Left ventricle myocardium inferior (tissue), 1 donor: ENCODE measurements at places on chromosomes 16 and 17.

DNA sequence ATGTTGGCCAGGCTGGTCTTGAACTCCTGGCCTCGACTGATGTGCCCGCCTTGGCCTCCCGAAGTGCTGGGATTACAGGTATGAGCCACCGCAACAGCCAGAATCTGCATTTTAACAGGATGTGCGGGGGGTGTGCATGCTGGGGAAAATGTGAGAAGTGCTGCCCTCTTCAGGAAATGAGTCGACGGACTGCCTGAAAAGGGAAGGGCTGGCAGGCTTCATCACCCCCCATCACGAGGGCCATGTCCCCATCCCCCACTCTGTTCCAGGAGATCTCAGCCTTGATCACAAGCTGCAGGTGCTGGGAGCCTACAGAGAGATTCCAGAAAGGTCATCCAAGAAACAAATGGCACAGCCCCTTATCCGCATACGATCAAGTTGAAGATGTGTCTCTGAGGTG is 195.3 kb upstream of the RPL38 start:
- DNase-seq: no peak

DNA sequence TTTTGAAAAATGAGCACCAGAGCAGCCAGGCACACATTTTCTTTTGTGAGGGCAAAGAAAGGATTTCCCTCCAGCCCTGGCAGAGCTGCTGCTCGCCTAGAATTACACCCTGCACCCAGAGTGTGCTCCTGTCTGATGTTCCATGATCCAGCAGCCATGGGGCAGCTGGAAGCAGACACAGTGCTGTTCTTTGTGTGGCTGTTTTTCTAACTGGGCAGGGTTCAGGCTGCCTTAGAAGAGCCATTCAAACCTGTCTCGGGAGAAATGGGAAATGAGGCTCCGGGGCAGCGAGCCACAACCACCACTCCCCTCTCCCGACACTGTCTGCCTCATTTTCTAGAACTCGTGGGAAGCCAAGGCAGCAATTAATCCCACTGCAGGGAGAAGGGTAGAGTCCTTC is 28.9 kb downstream of the LITAF start:
- peak; percentile 65 for DNase-seq

GRCh38 chr16:49431591-49432290 is 58.1 kb downstream of the C16orf78 start:
- DNase-seq: no peak

- DNase-seq: peak; percentile 61
Measured at GRCh38 chr17:20992987-20993862, 49.6 kb downstream of the USP22 start.

- no peak for DNase-seq
Measured at GRCh38 chr17:35708149-35708548, 23.3 kb upstream of the RASL10B start.

GRCh38 chr17:80082403-80083135 is 18.8 kb upstream of the GAA start:
- no peak for DNase-seq

GRCh38 chr17:72598695-72599094 is 477.9 kb downstream of the SOX9 start:
- DNase-seq: no peak

DNA sequence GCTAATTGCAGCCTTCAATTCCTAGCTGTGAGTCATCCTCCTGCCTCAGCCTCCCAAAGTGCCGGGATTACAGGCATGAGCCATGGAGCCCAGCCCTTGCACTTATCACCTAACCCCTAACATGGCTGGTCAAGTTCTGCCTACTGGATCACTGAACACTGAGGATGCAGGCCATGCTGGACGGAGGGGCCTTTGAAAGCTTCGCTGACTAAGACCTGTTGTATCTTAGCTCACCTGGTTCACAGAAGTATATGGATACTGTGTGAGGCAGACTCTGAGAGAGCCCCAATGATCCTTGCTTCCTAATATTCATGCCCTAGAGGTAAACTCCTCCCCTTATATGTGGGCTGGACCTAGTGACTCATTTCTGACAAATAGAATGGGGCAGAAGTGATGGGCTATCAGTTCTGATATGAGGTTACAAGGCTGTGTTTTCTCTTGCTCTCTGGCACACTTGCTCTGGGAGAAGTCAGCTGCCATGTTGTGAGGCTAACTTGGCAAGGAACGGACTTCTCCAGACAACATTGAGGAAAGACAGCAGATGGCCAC is 11.7 kb upstream of the TMIGD1 start:
- no peak for DNase-seq

- no peak for DNase-seq
Measured at GRCh38 chr16:3530371-3530914, 29.6 kb downstream of the CLUAP1 start.

DNA sequence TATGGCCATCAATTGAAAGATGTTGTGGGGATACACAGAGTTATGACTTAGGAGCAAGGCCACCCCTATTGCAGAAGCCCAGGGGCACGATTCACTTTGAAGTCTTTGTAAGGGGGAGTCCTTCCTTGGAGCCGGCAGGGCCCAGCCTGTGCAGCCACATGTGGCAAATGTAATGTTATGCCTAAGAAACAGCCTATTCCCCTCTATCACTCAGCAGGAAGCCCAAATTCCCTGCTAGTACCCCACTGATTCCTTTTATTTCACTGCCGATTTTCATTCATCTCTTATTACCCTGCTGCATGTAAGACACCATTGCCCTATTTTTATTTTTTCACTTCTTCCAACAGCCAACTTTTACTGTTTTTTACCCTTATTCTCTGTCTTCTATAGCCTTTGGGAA is 233.2 kb downstream of the PMP22 start:
- DNase-seq: no peak

GRCh38 chr16:17177242-17177958 is 293.4 kb downstream of the XYLT1 start:
- no peak for DNase-seq

- no peak for DNase-seq
Measured at GRCh38 chr17:80738020-80738808, 193.6 kb downstream of the RPTOR start.

DNA sequence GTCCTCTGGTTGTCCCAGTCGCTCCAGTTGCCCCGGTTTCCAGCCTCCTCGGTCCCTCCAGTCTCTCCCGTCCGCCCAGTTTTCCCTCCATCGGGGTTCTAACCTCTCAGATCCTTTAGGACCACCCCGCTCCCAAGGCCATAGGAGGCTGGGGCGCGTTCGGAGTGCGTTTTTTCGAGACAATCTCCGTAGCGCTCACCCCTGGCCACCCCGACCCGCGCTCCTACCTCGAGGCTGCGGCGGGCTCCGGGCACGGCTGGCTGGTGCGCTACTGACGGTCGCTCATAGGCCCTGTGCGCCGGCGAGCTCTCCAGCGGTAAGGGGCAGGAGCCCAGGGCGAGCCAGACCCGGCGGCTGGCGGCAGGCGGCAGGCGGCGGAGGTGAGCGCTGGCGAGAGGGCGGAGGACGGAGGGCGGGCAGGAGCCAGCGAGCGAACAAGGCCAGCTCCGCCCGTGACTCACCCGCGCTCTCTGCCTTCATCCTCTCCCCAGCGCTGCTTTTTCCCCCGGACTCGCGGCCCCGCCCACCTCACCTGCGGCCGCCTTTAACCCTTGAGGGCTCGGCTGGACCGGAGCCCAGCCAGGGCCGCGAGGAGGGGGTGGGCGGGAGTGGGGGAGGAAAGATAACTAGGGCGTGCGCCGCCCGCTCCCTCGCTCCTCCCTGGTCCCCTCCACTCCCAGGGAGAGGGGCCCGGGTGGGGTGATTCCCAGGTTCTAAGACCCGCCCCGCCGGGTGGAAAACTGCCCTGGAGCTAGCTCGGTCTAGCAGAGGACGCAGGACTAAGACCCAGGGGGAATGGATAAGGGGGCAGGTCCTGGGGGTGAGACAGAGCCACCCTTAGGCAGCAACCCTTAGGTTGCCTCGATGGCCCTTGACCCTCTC is at the start of gene SP6:
TSS of gene SP6 (minus strand) at position 472 of the 882 bp plus-strand sequence. CDS start 2,734 bp downstream, outside the sequence.
- peak; percentile 35 for DNase-seq

DNA sequence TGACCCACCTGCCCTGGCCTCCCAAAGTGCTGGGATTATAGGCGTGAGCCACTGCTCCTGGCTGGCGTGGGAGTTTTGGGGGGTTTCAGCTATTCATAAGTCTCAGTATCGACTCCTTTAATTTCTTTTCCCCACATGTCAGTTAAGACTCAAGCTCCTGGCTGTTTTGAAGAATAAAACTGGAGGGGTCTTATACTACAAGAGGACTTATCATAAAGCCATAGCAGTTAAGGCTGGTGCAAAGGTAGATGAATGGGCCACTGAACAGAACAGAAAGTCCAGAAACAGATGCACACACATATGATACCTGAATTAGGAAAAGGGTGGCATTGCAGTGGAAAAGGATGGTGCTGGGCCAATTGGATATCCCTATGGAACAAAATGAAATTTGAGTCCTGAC is 47.4 kb downstream of the TBX4 start:
- DNase-seq: no peak

- DNase-seq: no peak
Measured at GRCh38 chr17:31857920-31858641, 963 bp downstream of the COPRS start.

GRCh38 chr16:16150117-16150877 is 73.0 kb downstream of the ABCC6 start:
- peak; percentile 76 for DNase-seq

- DNase-seq: no peak
Measured at GRCh38 chr16:79155904-79156303, 444.6 kb downstream of the MAF start.
